ENCODE measurements at places on chromosomes 1 and 21.

GRCh38 chr1:68372487-68372886 is 77.3 kb downstream of the RPE65 start:
- no peak for DNase-seq

- no peak for DNase-seq
Measured at GRCh38 chr1:1938613-1939295, 19.7 kb upstream of the TMEM52 start.

GRCh38 chr1:23722652-23723051 is 20.6 kb upstream of the ELOA start:
- no peak for DNase-seq

GRCh38 chr21:43858806-43859648 is 6.0 kb upstream of the AGPAT3 start:
- no peak for DNase-seq

DNA sequence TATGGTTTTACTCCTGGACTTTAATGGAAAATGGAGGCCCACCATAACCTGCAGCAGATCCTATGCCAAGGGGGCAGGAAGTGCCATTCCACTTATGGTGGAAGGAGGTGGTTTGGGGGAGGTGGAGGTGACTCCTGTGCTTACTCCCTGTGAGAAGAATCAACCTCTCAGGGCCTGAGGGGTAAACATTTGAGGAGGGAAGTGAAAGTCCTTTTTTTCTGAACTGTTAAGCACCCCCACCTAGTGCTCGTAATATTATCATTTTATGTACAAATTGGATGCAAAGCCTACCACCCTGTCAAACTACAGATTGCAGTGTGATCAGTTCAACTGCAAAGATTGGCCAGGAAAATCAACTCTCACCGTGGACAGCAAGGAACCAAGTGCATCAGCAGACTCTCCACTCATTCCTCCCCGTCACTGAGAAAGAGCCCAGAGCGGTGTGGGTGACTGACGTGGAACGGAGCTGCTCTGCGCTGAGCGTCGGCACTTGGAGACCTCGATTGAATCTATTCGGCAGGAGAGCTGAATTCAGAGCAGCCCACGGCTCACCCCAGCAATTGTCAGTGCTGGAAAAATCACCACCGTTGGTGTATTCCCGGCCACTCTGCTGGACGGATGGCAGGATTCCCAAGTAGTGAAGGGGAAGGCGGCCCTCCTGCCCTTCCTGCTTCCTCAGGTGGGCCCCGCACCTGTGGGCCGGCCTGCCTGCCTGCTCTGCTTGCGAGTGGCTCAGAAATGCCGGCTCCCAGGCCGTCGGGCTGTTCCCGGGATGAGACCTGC is 46.8 kb upstream of the COX20 start:
- DNase-seq = no peak

GRCh38 chr1:111332190-111332589 is 41.5 kb downstream of the CHIA start:
- no peak for DNase-seq

DNA sequence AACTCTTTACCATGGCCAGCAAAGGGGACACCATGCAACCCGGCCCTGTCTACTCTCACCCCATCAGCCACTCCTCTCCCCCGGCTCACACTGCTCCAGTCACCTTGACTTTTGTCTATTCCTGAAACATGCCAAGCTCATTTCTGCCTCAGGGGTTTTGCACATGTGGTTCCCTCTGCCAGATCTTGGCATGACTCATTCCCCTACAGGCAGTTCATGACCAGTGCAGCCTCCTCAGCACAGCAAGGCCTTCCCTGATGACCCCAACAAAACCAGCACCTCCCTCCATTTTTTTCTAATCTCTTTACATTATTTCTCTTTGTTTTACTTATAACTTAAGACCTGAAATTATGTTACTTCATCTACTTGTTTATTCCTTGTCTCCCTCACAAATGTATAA is 58.6 kb upstream of the GJB5 start:
- no peak for DNase-seq

- no peak for DNase-seq
Measured at GRCh38 chr1:14236097-14236496, 362.4 kb upstream of the KAZN start.

DNA sequence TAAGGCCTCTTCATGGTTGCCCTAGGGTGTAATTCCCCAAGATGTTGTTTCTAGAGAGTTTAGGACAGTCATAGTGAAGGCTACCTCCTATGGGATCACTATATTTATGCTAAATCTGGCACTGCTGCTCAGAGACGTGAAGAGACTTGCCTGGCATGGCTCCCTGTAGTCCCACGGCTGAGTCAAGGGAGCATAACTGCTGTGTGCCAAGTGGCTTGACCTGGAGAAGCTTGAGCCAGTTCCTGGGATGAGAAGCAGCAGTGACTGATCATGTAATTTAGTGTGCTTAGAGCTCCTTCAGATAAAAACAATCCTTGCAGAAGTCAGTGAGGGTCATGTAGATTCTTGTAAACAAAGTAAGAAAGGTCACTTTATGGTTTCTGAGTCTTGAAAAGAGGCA is 68.9 kb upstream of the TSPAN2 start:
- no peak for DNase-seq

DNA sequence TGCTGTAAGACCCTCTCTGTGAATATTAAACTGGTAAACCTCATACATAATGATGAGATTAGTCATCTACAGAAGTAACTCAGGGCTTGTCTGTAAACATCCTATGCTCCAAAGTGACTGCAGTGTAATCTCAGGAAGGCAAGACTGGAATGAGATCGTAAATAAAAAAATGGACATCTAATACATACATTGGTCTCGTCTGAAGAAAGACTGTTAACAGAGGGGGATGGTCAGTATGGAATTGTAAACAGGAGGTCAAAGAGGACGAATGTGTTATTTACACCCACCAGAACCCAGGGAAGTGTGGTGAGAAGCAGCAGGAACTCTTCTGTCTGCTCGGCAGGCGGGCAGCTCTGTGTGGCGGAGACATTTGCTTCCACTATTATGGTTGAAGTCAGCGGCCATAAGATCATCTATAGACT is 51.4 kb downstream of the DISC1 start:
- no peak for DNase-seq

DNA sequence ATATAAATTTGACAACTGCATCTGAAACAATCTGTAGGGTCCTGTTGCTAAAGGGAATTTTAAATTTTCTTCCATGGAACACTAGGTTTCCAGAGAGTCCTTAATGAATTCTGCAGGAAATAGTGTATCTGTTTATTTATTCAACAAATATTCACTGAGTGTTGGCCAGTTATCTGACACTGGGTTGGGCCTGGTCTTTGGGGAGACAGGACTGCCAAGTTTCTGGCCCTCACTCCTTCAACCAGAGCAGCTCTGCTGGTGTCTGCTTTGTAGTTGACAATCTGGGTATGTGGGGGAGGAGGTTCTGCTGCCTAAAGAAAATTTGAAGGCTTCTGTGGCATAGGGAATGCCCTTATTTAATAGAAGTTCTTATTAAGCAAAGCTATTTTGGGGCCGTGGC is 26.1 kb upstream of the HUNK start:
- no peak for DNase-seq

- no peak for DNase-seq
Measured at GRCh38 chr1:151705753-151706463, 10.7 kb downstream of the CELF3 start.

- no peak for DNase-seq
Measured at GRCh38 chr1:58802640-58803399, 19.0 kb upstream of the JUN start.

GRCh38 chr1:219503604-219504003 is 109.3 kb downstream of the ZC3H11B start:
- no peak for DNase-seq

DNA sequence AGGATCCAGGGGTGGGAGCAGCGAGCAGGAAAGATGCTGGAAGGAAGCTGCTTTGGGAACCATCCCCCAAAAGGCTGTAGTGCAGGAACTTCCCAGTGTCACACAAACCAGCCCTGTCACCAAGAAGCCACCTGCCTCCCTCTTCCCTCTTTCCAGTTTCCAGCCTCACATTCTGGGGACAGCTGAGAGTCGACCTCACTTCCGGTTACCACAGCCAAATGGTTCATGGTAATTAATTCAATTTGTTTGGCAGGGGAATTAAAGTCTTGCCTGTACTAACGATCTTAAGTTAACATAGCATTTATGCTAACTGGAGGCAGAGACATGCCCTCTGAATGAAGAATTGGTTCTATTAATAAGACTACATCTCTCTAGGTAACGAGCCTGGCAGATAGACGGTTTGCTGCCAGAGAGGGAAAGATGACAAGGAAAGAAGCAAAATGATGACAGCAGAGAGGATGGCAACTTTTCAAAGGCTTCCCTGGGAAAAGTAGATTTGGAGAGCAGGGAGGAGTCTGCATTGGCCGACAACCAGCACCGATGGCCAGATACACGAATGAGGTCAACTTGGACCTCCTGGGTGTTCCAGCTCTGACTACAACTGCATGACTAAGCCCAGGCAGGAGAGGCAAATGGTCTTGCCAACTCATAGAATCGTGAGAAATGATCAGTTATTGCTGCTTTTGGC is 64.1 kb downstream of the TMCO4 start:
- no peak for DNase-seq

GRCh38 chr1:8348777-8349472 is 31.0 kb downstream of the SLC45A1 start:
- DNase-seq = peak; percentile 73

DNA sequence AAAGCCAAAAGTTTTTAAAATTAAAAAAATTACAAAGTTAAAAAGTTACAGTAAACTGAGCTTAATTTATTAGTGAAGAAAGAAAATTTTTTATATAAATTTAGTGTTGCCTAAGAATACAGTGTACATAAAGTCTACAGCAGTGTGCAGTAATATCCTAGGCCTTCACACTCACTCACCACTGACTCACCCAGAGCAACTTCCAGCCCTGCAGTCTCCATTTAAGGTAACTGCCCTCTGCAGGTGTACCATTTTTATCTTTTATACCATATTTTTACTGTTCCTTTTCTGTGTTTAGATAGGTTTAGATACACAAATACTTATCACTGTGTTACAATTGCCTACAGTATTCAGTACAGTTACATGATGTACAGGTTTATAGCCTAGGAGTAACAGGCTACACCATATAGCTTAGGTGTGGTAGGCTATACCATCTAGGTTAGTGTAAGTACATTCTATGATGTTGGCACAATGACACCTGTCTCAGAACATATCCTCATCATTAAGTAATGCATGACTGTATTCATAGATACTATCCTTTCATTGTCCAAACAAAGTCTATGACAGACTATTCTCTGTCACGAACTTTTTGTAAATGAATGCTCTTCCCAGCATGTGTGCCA is 78.6 kb upstream of the PBX1 start:
- no peak for DNase-seq

- no peak for DNase-seq
Measured at GRCh38 chr1:8844501-8845006, 27.1 kb upstream of the RERE start.

DNA sequence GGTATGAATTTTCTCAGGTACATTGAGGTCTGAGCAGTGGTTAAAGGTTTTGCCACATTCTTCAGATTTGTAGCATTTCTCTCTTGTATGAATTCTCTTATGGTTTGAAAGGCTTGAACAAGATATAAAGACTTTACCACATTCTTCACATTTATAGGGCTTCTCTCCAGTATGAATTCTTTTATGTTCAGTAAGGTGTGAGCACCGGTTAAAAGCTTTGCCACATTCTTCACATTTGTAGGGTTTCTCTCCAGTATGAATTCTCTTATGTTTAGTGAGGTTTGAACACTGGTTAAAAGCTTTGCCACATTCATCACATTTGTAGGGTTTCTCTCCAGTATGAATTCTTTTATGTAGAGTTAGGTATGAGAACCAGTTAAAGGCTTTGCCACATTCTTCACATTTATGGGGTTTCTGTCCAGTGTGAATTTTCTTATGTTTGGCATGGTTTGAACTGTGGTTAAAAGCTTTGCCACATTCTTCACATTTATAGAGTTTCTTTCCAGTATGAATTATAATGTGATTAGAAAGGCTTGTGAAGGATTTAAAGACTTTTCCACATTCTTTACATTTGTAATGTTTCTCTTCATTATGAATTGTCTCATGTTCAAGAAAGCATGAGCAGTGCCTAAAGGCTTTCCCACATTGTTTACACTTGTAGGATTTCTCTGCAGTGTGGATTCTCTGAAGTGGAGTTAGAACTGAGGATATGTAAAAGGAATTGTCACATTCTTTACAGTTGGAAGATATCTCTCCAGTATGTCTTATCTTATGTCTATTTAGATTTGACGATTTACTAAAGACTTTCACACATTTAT is 18.4 kb upstream of the ZNF124 start:
- DNase-seq = no peak

- DNase-seq = peak; percentile 42
Measured at GRCh38 chr1:178310685-178311105, 186.1 kb downstream of the CLEC20A start.

GRCh38 chr1:177799746-177800145 is 170.1 kb downstream of the SEC16B start:
- no peak for DNase-seq

GRCh38 chr1:25031601-25031965 is 101.5 kb upstream of the RUNX3 start:
- no peak for DNase-seq

DNA sequence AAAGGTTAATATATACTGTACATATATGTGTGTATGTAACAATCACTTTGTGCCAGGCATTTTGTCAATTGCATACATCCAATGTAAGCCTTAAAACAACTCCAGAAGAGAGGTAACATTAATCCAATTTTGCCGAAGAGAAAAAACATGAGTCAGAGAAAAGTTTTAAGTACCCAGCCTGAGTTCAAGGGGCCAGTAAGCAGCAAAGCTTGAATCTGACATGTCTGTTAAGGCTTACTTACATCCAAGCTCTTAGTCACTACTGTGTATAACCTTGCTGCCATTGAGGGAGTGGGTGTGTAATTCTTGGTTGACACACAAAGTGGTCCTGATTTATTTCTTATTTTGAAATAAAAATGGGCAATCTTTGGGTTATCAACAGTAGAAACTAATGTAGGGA is 360.4 kb upstream of the LYPLAL1 start:
- DNase-seq = no peak

GRCh38 chr1:97649591-97649990 is 271.2 kb downstream of the DPYD start:
- no peak for DNase-seq

DNA sequence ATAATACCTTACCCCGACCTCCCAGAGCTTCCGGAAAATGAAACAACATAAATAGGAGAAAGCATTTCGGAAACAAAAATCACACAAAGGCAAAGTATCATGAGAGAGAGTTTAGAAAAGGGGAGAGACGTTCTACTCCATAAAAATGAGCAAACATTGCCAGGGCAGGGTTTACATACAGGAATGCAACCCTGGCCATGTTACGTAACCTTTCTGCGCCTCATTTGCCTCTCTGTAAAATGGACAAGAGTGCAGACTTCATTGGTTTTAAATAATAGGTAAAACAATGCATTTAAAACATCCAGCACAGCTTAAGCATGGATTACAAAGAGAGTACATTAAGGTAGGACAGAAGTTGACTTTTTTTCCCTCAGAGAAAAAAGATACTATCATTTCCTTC is 45.6 kb downstream of the PHC2 start:
- no peak for DNase-seq
